ENCODE measurements at places on chromosomes 5 and 9.

GRCh38 chr5:126369995-126370731 lies 53.0 kb upstream of the GRAMD2B start:
- DNase-seq, result no peak

DNA sequence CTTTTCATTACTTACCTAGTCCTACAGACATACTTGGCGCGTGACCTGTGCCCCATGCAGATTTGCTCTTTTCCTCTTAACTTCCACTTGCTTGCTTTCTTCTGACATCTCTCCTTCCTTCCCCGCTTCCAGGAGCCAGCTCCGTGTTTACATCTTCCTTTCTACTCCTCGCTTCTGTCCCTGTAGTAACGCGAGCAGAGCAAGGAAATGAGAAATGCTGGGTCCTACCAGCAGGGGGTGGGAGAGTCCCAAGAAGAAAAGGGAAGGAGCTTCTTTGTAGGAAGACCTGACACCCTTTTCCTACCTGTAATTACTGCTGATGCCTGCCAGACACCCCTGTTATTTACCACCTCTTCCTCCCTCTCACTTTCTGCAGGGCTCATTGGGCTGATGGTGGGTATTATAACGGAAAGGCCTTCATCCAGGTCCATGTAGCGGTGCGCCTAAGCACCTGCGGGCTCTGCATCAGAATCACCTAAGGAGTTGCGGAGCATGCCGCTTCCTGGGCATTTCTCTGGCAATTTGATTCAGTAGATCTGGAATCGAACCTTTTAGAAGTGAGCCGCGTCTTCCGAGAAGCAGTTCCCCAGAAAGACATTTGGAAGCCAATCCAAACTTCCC lies 1260.8 kb upstream of the WWC1 start:
- no peak for DNase-seq

GRCh38 chr5:102888483-102888882 lies 133.4 kb downstream of the PAM start:
- no peak for DNase-seq

DNA sequence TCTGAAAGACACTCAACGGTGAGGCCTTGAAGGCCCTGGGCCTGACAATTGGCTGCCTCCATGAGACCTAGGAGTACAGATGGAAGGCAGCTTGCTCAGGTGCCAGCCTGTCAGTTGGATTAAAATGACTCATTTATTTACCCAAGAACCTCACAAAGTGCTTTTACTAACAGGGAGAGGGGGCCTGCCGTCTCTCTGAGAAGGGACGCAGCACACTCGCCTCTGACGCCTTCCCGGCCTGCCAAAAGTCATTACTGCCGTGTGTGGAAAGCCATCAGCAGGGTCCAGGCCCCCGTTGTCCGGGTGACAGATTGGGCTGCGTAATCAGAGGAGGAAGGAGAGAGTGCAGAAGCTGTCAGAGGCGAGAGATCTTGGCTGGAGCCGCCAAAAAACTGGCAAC lies 32.4 kb downstream of the DDX31 start:
- no peak for DNase-seq

DNA sequence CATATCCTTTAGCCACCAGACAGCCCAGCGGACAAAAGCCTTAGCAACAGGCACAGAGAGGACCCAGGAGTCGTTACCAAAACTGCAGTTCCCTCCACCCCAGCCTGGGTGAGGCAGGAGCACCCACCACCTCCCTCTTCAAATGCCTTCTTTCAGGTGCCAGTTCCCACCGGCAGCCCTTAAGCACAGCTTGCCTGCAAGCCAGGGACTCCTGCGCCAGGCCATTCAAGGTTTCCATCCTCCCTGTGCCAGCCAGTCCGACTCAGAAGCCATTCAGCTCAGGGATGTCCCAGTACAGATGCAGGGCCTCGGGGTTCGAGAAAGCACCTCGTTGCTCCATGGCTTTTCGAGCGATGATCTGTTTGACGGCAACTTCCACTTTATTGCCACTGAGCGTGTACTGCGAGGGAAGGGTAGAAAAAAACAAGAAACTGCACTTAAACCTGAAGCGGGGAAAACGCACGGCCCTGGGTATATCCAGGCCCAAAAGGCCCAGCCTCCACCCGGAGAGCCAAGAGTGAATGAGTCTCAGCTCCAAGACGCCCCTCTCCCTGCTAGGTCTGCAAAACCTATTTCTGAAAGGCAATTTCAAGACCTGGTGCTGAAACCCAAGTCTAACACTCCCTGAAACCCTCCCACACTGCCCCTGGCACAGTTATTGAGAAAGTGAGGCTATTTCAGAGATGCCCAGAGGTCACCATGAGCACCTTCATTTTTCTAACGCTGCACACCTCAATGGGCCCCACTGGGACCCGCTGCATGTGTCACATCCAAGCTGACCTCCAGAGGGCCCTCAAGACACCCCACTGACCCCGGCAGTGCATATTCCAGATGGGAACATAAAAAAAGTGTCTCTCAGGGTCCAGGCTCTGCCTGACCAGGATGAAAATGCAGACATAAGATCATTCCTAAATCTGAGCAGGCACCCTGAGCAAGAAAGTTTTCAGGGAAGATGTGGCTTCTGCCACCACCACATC lies 36.8 kb upstream of the ZNF354A start:
- no peak for DNase-seq

DNA sequence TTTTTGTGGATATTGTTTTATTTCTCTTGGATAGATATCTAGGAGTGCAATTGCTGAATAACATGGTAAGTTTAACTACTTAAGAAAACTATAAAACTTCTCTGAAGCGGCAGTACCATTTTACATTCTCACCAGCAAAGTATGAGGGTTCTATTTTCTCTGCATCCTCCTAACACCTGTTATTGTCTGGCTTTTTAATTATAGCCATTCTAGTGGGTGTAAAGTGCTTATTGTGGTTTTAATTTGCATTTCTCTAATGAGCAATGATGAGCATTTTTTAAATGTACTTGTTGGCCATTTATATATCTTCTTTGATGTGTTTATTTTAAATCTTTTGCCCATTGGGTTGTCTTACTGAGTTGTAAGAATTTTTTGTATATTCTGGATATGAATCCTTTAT lies 28.7 kb downstream of the SMIM32 start:
- DNase-seq, result no peak

DNA sequence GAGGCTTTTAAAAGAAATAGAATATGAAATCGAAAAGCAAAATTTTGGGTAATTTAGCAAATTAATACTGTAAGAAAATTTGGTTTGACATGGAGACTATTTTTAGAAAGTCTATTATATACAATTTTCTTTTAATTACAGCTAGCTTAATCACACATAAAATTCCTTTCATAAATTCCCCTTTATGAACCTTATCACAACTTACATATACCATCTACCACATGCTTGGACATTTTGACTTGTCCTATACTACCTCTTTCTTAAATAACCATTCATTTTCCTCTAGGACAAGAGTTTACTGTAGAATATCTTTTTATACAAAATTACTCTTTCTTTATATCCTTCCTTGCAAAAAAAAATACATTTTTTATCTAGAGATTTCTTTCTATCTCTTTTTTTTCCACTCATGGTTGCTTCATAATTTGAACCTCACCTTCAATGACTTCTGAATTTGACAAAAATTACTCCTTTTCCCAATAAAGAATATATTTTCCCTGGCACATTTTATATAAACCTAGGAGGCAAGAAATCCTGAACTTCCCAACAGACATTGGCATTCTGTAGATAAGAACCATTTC lies 34.0 kb upstream of the SYK start:
- no peak for DNase-seq

DNA sequence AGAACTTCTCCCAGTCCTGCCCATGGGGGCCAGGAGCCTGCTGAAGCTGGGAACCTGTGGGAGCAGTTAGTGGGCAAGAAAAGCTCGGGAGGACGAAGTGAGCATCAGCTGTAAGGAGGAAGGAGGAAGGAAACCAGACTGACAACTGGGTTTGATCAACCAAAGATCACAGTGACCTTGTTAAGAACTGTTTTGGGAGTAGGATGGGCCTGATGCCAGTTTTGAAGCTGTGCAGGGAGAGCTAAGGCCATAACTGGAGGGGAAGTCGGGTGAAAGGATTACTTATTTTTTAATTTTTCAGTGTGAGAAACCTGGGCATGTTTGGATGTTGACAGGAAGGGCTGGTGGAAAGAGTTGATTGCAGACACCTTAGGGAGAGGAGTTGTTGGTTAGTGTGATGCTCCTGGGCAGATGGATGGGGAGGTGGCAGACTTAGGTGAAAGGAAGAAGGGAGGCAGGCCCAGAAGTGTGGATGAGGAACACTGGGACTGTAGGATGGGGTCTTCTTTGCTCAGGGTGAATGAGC lies 58.3 kb upstream of the KLF4 start:
- no peak for DNase-seq

- no peak for DNase-seq
Observed at GRCh38 chr5:6705088-6705487, 8.1 kb upstream of the TENT4A start.

DNA sequence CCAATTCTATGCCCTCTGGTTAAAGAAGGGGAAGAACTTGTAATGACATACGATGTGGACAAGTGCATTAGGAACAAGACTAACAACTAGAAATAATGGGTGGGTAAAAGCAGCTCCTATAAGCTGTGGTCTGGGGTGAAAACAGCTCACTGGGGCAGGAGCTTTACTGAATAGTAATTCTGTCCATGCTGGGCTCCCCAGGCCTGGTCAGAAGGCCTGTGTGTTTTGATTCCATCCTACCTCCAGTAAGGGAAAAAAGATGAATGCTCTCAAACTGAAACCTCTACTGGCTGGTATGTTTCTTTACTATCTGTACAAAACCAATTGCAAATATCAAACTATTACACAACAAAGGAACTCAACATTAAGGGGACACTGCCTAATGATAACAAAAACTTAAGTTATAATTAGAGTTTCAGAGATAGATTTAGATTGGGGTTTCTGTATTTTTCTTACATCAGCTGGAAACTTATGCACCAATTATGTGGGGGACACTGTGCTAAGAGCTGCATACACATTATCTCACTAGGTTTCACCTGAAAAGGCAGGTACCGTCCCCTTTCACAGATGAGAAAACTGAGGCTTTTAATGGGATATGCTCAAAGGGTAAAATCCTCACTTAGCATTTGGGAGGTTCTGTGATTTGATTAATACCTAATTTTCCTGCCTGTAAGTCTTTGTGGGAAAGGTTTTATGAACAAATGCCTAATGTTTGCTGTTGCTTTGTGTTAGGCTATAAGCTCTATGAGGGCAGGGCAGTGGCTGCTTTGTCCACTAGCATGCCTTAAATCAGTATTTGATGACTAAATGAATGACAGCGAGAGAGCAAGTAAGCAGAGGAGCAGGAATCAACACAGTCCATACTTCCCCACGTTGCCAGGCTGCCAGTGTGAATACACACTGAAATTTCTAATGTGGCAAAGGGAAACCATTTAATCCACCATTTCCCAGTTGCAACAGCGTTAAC lies 53.6 kb downstream of the ELL2 start:
- DNase-seq, result no peak

DNA sequence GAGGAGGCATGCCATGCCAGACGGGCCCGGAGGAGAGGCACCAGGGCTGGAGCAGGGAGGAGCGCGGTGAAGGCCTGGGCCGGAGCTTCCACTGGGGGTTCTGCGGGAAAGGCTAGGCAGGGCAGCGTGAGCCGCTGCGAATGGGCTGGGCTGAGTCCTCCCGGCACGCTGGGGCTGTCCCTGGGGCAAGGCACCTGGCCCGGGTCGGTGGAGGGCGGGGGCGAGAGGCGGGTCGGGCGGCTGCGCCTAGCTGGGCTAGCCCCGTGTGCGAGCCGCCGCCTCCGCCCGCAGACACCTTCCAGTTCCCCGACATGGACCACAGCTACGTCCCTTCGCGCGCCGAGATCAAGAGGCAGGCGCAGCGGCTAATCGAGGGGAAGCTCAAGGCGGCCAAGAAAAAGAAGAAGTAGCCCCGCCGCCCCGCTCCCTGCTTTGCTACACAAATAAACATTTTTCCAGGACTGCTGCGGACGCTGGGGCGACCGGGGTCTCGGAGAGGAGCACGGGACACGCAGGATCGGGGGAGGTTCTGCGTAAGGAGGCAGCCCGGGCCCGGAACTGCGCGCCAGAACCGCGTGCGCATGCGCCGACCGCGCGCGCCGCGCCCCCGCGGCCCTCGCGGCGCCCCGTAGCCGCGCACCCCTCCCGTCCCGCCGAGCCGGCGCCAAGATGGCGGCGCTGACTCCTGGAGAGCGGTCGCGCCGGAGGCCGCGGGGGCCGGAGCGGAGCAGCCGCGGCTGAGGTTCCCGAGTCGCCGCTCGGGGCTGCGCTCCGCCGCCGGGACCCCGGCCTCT lies at the start of gene RABL6:
TSS of gene RABL6 (plus strand) at position 668 of the 794 bp plus-strand sequence. CDS start 249 bp downstream, outside the sequence.
- DNase-seq, result peak; percentile 74

GRCh38 chr5:15587916-15588315 lies 87.9 kb downstream of the FBXL7 start:
- DNase-seq, result no peak

- no peak for DNase-seq
Observed at GRCh38 chr5:59843511-59844213, 49.9 kb downstream of the PDE4D start.

DNA sequence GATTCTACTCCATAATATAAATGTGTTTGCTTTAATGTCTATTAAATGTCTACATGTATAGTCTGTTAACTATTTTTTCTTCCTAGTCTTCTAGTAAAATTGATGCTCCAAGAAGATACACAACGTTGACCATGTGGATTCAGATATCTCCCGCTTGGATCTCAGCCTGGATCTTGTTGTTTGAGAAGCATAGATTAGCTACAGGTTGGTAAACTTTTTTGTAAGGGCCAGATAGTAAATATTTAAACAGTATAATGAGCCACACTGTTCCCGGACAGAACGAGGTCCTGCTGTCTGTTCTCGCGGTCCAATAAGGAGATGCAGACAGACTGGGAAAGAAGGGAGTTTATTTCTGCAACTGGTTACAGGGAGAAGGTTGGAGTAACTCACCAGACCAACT lies 86.2 kb upstream of the IL12B start:
- DNase-seq, result no peak

GRCh38 chr5:55850839-55851674 lies at the start of gene IL31RA:
Gene IL31RA, plus strand, starts transcription at chr5:55851357. Its CDS starts 214 bp downstream, at chr5:55851571.
- no peak for DNase-seq

- no peak for DNase-seq
Observed at GRCh38 chr9:72274441-72274840, 90.6 kb downstream of the ZFAND5 start.

DNA sequence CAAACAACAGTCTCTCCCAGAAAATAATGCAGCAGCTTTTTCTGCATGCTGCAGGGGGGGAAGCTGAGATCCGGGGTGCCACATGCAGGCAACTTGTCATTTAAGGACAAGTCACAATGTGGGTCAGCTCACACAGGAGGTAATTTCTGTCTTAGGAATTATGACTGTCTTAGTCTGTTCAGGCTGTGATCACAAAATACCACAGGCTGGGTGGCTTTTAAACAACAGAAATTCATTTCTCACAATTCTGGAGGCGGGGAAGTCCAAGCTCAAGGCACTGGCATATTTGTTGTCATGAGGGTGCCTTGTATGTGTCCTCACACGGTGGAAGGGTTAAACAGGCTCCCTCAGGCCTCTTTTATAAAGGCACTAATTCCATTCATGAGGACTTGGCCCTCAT lies 127.7 kb downstream of the DIRAS2 start:
- no peak for DNase-seq

- no peak for DNase-seq
Observed at GRCh38 chr5:40871177-40871576, 30.0 kb downstream of the CARD6 start.

- DNase-seq, result no peak
Observed at GRCh38 chr5:110335361-110336066, 391.0 kb downstream of the TMEM232 start.

GRCh38 chr9:79289856-79290255 lies 281.9 kb upstream of the TLE4 start:
- DNase-seq, result no peak

All from activated T-helper 9 cell treated with anti-CD3 and anti-CD28 coated beads, Interleukin-2, amount 50 U/mL, for 16 hours (primary cell).